ENCODE measurements at places on chromosomes 4 and X.
A peak's percentile ranks its signal among the peaks of the same experiment; 100 is the strongest.

GRCh38 chrX:112043997-112044396, 38.6 kb downstream of the TRPC5 start:
- DNase-seq, result peak; percentile 46

- no peak for DNase-seq
Observed at GRCh38 chrX:121227888-121228287, 180.5 kb downstream of the GLUD2 start.

DNA sequence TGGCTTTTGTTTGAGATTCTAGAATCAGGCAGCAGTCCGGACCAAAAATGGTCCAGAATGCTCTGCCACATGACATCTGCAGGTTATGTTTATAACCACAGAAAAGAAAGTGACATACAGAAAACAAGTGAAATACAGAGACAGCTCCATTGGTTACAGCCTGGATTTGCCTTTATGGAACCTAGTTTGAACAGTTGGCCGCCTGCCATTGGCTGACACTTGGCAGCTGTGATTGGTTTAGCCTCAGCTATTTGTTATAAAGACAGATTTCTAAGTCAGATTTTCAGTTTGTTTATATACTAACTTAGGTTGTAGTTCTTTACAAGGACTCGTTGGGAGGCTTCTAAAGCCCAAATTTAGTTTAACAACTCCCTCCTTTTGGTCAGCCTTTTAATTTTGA, 40.8 kb upstream of the IL9R start:
- no peak for DNase-seq

DNA sequence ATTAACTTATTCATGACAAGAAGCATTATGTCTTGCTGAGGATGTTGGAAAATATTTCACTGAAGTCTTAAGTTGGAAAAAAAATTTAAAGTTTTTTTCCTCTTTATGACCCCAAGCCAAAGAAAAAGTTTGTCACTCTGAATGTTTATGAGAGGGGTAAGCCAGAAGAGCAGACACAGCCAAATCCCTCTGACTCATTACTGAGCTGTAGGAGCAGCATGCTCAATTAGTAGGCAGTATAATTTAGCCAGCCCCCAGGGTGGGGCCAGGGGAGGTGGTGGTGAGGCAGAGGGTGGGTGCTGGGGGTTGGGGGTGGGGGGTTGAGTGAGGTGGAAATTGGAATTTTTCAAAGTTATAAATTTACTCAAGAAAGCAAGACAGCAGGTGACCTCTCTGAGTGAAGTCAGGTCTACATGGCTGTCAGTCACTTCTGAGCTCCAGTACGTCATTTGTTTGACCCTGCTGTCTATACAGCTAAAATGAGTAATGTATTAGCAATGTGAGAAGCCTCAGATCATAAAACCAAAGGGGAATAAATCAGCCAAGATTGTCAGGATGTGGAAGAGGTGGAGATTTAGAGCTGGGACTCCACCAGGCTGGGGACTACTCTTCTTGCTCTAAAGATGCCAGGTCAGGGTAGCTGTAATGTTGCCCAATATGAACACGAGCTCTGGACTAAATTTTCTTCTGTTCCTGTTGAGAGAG, 98.8 kb upstream of the NDP start:
- peak; percentile 5 for DNase-seq

Data from HT-29 (cell line).